ENCODE measurements at places on chromosomes 7 and 10.

DNA sequence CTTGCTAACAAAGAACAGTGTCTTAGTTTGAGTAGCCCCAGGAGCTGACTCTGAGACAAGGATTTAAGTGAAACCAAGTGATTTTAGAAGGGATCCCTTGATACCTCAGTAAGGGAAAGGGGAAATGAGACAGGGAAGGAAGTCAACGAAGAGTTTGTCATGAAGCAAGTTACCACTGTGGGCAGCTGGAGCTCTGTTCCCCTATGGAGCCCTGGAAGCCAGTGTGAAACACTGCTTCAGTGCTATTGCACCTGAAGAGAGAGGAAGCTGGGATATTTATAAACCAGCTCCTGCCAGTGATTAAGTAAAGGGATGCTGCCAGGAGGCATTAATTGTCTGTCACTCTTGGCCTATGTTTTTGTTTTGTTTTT lies 58.9 kb upstream of the WAPL start:
- ATAC-seq = no peak

- ATAC-seq = no peak
Observed at GRCh38 chr7:100369105-100369504, 4.2 kb upstream of the PILRA start.

DNA sequence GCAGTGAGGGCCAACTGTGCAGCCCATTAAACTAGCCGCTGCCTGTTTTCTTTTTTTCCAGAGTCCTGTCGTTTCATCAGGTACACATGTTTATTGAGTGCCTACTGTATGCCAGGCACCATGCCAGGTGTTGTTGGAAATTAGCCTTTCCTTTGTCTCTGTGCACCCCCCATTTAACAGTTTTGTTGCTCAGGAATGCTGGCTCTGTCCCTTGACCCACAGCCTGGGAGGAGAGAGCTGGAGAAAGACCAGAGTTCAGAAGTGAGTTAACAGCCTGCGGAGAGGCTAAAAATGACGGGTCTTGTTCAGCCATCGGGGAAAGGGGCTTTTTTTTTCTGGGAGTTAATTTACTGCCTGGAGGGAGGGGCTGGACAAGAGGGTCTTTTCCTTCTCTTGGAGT lies 1.3 kb downstream of the LRMDA start:
- no peak for ATAC-seq

GRCh38 chr10:58993480-58994221 lies 182.8 kb upstream of the PHYHIPL start:
- no peak for ATAC-seq

GRCh38 chr10:102546606-102547320 lies 43.0 kb downstream of the SUFU start:
- no peak for ATAC-seq

- ATAC-seq = no peak
Observed at GRCh38 chr10:45602082-45602730, 70.4 kb downstream of the ZFAND4 start.

GRCh38 chr10:6978187-6978627 lies 398.1 kb upstream of the PRKCQ start:
- no peak for ATAC-seq

GRCh38 chr7:40604601-40605438 lies 470.0 kb downstream of the SUGCT start:
- no peak for ATAC-seq

GRCh38 chr7:36650320-36650719 lies 74.0 kb downstream of the AOAH start:
- no peak for ATAC-seq
